ENCODE measurements at places on chromosomes 13 and 19.

GRCh38 chr19:3404324-3405260 is 38.2 kb downstream of the NFIC start:
- no peak for ATAC-seq

GRCh38 chr19:41264581-41265394 is 616 bp downstream of the HNRNPUL1 start:
- ATAC-seq, result no peak

DNA sequence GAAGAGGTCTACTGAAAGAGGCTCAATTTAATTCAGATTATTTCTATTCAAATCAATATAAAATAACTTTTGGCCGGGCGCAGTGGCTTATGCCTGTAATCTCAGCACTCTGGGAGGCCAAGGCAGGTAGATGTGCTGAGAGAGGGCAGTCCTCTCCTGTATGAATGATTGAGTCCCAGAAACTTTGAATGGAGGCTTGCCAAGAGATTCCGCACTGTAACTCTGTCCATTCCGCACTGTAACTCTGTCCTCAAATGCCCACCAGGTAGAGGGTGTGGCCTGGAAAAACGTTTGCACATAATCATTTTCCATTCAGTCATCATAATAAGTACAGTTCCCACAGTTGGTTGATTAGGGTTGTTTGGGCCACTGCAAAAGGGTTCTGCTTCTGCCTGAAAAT is 274.7 kb upstream of the SOX21 start:
- no peak for ATAC-seq

- ATAC-seq, result no peak
Observed at GRCh38 chr19:3110126-3110825, 16.1 kb downstream of the GNA11 start.

GRCh38 chr19:1568320-1569019 is at the start of gene MEX3D:
MEX3D (minus strand) TSS chr19:1568325; CDS start chr19:1568058, 267 bp downstream.
- peak; percentile 92 for ATAC-seq

- ATAC-seq, result no peak
Observed at GRCh38 chr13:75440100-75440499, 41.9 kb downstream of the TBC1D4 start.

DNA sequence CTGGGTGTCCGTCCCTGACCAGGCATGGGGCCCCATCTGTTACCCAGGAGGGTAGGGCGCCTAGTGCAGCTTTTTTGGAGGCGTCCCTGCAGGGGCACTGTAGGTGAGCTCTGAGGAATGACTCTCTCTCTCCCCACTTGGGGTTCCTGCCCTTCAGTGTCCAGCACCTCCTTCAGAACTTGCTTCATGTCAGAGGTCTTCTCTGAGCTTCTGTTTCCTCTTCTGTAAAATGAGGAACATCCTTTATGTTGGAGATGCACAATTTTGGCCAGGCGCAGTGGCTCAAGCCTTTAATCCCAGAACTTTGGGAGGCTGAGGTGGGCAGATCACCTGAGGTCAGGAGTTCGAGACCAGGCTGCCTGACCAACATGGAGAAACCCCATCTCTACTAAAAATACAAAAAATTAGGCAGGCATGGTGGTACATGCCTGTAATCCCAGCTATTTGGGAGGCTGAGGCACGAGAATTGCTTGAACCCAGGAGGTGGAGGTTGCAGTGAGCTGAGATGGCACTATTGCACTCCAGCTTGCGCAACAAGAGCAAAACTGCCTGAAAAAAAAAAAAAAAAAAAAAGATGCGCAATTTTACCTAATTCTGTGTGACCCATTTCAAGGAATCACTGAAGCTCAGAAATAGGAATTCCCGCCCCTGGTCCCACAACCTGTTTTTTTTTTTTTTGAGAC is 15.2 kb upstream of the PIK3R2 start:
- ATAC-seq, result no peak

DNA sequence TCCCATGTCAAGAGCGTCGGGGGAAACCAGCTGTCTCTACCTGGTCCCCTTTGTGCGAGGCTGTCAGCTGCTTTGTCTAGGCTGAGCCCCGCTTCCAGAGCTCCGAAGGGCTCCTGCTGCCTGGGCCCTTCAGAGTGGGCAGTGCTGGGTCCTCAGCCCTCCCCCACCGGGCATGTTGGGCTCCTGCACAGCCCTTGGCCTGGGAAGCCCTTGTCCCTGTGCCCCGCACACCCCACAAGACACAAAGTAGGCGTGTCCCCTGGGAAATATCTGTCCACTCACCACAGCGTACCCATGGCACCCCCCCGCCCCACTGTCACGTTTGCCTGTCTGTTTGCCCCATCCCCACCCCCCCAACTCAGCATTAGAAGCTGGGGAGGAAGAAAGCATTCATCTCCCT is 39.6 kb upstream of the RANBP3 start:
- ATAC-seq, result no peak

DNA sequence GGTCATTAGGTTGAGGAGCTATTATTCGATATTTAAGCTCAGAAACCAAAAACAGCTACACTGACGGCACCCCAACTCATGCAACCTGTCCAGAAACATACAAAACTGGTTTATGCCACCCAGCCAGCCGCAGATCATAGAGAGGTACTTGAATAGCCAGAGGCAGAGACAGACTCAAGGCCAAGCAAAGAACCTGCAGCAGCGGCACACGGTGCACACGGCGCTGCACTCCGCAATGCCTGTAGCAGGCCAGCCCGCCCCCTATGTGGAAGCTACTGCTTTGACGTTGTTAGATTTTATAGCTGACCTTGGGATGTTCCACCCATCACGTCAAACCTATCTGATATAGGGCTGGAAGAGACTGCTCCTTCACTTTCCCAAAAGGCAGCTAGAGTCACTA is 11.9 kb upstream of the DHRS12 start:
- no peak for ATAC-seq

DNA sequence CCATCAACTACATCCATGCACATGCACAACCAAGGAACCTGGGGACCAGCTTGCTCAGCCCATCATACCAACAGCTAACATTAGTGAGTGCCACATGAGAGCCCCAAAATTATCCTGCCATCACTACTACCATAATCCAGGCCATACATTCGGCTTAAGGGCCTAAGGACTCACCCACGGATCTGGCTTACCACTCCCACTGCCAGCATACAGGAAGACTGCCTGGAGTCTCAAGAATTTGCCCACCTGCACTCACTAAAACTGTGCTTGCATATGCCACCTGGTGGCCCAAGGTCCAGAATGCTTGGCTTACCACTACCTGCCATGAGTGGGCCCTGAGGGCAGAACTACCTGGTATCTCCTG is 1562.9 kb upstream of the PRR20A start:
- ATAC-seq, result no peak

GRCh38 chr13:59829690-59830089 is 334.0 kb downstream of the DIAPH3 start:
- ATAC-seq, result no peak

DNA sequence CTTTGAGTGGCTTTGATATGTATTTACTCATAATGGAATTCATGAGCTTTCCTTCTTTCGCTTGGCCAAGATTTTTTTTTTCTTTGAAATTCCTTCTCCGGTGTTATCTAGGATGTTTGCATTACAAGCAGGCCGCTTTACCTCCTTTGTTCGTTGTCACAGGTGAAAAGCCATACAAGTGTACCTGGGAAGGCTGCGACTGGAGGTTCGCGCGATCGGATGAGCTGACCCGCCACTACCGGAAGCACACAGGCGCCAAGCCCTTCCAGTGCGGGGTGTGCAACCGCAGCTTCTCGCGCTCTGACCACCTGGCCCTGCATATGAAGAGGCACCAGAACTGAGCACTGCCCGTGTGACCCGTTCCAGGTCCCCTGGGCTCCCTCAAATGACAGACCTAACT is 16.7 kb downstream of the KLF5 start:
- ATAC-seq, result no peak

GRCh38 chr13:111119966-111120365 is 4.9 kb downstream of the ARHGEF7 start:
- ATAC-seq, result no peak

DNA sequence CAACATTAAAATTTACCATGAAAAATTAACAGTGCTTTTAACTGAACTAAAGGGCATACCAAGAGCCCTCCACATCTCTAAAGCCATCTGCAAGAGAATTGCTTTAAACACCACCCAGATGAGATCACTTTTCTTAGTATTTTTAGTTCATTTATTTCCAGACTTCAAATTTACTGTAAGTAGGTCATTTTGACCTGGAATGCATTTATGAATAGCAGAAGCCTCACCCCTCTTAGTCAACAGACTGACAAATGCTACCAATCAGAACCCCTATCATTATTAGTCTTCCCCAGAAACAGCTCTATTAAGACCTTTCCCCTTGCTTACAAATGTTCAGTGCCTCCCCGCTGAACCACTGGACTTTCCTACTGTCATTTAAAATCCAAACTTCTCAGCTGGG is 27.3 kb downstream of the RUBCNL start:
- ATAC-seq, result no peak

DNA sequence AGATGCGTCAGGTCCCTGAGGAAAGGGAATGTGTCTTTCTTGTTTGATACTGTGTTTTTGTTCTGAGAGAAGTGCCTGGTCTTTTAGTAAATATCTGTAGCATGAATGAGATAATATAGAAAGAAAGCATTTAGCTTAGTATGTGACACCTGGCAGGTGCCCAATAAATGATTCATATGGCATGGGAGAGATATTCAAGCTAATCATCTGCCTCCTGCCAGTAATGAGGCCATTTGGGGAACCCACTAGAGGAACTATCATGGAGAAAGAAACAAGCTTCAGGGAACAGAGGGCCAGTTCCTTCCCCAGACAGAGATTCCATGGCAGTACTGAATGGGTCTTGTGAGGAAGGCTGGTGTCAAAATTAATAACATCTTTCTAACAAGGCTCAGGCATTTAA is 603.9 kb downstream of the DCT start:
- ATAC-seq, result no peak

GRCh38 chr13:99153219-99153618 is 47.4 kb upstream of the UBAC2 start:
- no peak for ATAC-seq

DNA sequence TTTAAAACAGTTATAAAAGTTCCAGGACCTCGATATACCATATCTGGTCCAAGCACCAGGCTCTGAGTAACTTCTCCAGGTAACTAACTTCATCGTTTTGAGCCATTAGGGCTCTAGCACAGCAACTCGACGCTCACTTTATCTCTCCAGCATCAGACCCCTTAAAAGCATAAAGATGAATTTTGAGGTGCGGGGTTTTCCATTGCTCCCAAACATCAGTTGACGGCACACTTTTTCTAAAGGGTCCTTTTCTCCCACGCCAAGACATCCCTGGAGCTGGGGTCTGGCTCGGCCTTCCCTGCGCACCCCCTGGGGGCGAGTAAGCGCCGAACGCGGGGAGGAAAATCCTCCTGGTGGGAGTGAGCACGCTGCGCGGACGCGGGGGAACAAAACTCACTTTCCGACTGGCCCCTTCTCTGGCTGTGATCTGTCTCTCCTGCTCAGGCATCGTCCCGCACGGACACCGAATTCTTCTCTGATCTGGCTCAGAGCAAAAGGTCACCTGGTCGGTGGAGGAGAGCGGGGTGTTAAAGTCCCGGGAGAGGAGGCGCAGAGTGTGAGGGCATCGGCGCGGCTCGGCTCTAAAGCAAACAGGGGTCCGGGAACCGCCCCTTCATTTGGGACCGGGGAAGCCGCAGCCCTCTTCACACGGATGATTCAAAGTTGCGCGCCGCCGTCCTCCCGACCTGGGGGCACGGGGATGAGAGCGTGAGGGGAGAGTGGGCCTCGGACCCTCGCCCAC is at the start of gene ATP7B:
Gene ATP7B (minus strand): TSS at position 561 of the 742 bp plus-strand sequence. CDS start 113 bp downstream, at position 448.
- no peak for ATAC-seq

DNA sequence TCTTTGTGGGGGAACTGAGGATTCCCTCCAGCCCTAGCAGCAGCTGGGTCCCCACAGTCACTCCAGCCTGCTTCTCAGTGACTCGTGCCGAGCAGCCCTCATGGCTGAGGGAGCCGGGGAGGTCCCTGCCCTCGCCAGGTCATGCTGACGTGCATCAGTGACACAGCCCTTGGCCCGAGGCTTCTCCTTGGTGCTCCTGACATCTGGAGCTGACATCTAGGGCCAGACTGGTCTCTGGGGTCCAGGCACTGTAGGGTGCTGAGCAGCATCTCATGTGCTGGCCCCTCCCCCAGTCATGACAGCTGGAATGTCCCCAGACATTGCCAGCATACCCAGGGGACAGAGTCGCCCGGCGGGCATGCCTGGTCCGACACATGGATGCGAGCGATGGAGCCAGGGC is 14.4 kb downstream of the COMP start:
- peak; percentile 64 for ATAC-seq

GRCh38 chr19:45278087-45278486 is 27.0 kb downstream of the MARK4 start:
- ATAC-seq, result no peak

GRCh38 chr13:23571431-23571830 is 1.2 kb downstream of the TNFRSF19 start:
- ATAC-seq, result no peak

- no peak for ATAC-seq
Observed at GRCh38 chr13:29994911-29995595, 144.6 kb upstream of the UBL3 start.

DNA sequence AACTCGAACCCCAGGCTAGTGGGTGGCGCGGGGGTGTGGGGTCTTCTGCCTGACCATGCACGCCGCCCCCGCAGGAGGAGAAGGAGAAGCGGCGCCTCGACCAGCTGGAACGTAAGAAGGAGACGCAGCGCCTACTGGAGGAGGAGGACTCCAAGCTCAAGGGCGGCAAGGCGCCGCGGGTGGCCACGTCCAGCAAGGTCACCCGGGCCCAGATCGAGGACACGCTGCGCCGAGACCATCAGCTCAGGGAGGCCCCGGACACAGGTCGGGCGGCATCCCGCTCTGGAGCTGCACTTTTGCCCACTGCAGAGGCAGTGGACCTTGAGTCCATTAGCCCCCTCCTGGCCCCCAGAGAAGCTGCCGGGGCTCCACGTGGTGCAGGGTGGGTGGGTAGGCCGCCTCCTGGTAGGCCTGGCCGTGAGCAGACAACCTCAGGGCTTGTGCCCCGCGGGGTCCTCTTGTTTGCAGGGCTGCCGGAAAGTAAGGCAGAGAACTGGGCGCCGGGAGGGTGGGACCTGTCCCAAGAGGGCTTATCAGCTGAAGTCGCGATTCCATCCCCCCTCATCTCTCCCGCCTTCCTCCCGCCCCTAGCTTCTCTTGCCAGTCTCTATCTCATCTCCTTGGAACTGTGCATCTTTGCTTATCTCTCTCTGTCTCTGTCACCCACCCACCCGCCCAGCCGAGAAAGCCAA is 9.9 kb downstream of the CCDC124 start:
- ATAC-seq, result no peak

- no peak for ATAC-seq
Observed at GRCh38 chr19:6677883-6678689, 8.1 kb upstream of the TNFSF14 start.

DNA sequence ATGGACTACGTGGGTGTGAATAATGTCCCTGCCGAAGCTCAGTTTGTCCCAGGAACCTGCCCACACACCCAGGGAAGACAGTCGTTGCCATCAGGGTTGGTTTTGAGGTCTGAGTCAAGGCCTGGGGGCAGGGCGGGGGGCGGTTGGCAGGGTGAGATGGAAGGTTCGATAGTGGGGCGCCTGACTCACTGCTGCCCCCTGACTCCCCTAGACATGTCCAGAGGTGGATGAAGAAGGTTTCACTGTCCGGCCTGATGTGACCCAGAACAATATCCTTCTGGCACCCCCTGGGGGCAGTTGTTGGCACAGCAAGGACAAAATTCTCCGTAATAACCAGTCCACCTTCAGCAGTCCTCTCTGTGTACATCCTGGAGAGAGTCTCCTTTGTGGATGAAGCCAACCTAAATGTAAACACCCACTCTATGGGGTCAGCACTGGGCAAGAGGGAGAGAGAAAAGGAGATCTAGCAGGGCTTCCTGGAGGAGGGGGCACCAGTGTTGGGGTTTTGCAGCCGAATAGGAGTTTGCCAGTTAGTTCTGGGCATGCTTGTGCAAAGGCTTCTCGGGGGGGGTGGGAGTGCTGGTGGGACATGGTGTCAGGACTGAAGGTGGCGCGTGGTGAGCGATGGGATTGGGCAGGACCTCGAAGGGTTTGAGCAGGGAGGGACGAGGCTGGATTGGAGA is 19.6 kb upstream of the B3GNT3 start:
- no peak for ATAC-seq

Measured in activated T-helper 17 cell treated with anti-CD3 and anti-CD28 coated beads, Interleukin-2, amount 50 U/mL, for 72 hours (primary cell).